ENCODE measurements at places on chromosomes 2 and 18.

- DNase-seq: no peak
Observed at GRCh38 chr18:54191352-54191751, 33.1 kb downstream of the MBD2 start.

GRCh38 chr2:60710707-60711106 is 45.4 kb upstream of the PAPOLG start:
- no peak for DNase-seq

DNA sequence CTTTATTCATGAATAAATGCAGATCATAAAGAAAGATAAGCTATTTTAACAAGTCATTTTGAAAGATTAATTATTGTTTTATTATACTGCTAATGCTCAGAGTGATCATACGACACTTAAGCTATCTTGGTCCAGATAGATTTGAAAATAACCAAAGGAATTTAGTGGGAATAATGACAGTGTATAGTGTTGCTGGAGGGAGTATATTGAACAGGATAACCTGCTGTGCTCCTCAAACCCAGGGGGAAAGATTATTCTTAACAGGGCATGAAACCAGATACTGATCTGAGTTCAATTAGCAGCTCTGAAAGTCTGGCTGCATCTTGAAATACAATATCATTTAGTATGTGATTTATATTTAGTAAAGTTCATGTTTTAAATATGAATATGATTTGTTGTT is 216.3 kb upstream of the ITGA4 start:
- DNase-seq: no peak

DNA sequence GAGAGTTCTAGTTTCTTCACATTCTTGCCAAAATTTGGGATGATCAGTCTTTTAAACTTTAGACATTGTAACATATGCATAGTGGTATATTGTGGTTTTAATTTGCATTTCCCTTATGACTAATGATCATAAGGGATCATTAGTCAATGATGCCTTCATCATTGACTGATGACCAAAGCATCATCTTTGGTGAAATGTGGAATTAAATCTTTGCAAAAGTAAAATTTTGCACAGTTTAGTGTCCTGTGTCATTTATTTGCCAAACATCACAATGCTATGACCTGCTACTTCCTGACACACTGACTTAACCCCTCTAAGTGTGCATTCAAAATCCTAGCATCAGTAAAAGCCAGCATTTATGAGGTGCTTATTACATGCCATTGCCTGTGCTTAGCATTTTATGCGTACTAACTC is 58.9 kb upstream of the SLC1A4 start:
- DNase-seq: no peak

DNA sequence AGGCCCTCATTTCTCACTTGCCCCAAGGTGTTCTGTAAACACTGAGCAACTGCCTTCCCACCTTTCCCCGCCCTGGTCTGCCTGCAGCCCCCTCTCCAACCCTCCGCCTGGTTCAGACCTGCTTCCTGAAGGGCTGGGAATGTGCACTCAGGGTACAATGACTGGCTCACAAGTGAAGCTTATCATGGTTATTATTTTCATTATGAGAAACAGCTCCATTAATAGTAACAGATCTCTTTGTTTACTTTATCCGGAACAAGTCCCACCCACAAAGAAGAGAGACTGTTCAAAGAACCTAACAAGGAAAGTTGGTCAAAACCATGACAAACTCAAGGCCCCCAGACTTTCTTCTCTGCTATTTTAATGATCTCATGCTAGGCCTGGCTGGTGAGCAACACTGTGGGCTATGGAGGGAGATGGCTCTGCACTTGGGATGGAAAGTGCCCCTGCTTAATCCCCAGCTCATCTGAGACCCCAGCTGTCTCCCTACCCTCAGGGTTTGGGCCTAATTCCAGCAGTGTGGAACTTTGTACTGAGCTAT is 36.7 kb downstream of the ARHGAP25 start:
- DNase-seq: no peak

GRCh38 chr2:45904267-45904945 is 252.9 kb downstream of the PRKCE start:
- DNase-seq: no peak

- no peak for DNase-seq
Observed at GRCh38 chr18:27856820-27857219, 320.1 kb downstream of the CDH2 start.

- DNase-seq: no peak
Observed at GRCh38 chr2:223654384-223654915, 52.3 kb upstream of the SCG2 start.

DNA sequence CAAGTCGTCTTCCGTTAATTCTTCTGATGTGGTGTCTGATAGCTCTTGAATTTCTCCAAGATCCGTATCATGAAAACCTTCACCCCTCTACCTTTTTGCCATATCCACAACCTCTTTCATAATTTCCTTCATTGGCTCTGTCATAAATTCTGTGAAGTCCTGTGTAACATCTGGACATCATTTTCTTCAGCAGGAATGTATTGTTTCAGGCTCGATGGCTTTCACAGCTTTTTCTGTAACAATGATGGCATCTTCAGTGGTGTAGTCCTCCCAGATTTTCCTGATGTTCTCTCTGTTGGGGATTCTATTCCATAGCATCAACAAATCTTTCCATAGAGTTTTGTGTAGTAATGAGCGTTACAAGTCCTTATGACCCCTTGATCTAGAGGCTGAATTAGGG is 114.2 kb upstream of the EML6 start:
- no peak for DNase-seq

GRCh38 chr2:45370369-45370768 is 240.7 kb downstream of the SRBD1 start:
- no peak for DNase-seq

GRCh38 chr2:148049284-148049683 is 28.4 kb downstream of the MBD5 start:
- DNase-seq: no peak

GRCh38 chr2:240388471-240389301 is 46.8 kb upstream of the GPC1 start:
- no peak for DNase-seq

- no peak for DNase-seq
Observed at GRCh38 chr2:47616506-47616905, 166.4 kb upstream of the MSH6 start.

All from NCI-H1048 (cell line).